ENCODE measurements at places on chromosomes 2 and 18.

- DNase-seq = no peak
Observed at GRCh38 chr18:79812052-79812451, 14.3 kb downstream of the KCNG2 start.

DNA sequence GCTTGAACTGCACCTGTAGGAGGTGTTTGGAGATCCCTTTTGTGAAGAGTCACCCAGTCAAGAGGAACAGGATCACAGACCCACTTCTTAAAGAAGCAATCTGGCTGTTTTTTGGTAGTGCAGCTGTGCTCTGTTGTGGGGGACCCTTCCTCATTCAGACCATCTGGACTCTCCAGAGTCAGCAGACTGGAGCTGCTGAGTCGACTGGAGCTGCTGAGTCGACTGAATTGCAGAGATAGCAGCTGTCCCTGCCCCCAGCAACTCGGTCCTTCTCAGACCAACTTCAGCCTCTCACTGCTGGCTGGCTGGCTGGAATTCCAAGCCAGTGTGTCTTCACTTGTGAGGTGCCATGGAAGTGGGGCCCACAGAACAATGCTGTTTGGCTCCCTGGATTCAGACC is 56.8 kb downstream of the GTF3C3 start:
- no peak for DNase-seq

DNA sequence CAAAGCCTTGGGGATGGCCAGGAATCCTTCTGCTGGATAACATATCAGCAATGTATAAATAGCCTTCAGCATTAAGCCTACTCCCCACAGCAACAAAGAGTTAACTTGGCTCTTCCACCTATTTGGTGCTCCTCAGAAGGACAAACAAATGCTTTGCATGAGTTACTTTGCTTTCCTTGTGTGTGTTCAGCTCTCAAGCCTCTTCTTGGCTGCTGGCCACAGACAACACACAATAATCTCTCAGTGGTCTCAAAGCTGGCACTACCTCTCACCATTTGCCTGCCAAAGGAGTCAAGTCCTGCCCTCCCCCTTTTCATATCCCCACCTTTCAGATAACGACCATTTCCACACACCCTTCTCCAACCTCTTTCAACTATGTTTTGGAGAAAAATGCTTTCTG is 17.5 kb downstream of the FTCDNL1 start:
- DNase-seq = no peak

DNA sequence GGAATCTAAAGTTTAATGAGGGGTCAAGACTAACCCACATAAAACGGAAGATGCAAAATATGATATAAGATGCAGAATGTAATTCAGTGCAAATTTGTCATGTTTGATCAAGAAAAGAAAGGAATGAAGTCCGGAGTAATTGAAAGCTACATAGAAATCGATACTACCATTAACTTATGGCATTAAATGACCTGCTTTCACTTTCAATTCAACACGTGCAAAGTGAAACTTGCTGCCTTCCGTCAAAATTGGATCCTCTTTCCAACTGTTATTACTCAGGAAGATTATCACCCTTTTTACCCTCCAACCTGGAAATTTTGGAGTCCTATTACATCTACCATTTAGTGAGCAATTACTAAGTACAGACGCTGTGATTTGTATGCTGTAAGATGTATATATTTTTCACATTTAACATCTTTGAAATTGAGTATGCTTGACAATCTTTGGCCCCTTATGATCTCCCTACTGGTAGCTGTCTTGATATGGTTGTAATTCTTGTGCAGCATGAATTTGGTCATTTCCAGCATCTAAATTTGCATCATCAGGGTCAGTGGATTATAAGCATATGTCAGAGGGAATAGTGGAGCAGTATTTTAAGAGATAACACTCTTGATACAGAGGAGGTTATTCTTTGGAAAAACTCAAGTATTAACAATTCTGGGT is 18.6 kb downstream of the UNC80 start:
- DNase-seq = no peak

DNA sequence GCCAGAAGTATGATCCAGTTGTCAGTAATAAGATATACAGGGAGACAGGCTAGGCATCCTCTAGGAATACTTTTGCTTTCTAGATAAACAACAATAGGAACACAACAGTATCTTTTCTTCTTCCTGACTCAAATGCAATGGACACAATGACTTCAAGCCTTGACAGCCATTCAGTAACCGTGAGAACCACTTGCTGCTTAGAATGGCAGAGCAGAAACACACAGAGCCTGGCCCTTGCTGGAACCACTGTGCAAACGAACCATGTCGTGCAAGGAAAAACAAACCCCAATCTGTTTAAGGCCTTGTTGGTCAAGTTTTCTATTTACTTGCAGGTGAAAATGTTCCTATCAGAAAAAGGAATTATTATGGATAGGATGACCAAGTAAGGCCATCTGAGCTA is 18.8 kb downstream of the TRIP12 start:
- no peak for DNase-seq

- DNase-seq = no peak
Observed at GRCh38 chr18:36535202-36535935, 237.9 kb downstream of the FHOD3 start.

- no peak for DNase-seq
Observed at GRCh38 chr2:10499275-10499907, 51.3 kb upstream of the ODC1 start.

GRCh38 chr2:38409156-38410102 is 32.4 kb upstream of the ATL2 start:
- DNase-seq = no peak

- no peak for DNase-seq
Observed at GRCh38 chr18:3984163-3984757, 470.8 kb downstream of the DLGAP1 start.

DNA sequence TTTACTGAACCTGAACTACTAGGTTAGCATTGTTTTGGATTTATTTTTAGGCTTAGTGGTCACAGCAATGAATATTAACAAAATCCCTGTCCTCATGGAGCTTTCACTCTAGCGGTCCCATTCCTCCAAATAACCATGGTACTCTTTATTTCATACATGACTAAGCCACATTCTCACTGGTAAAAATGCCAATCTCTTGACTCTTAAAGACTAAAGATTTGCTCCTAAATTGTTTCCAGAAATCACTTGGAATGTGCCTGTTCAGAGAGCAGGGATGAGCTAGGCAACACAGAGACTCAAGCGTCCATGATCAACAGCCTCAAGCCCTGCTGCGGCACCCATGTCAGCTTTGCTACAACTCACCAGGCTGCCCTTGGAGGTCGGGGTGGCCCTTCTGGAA is 13.5 kb downstream of the LMAN1 start:
- DNase-seq = no peak

- no peak for DNase-seq
Observed at GRCh38 chr2:25170888-25171287, 2.5 kb upstream of the POMC start.

DNA sequence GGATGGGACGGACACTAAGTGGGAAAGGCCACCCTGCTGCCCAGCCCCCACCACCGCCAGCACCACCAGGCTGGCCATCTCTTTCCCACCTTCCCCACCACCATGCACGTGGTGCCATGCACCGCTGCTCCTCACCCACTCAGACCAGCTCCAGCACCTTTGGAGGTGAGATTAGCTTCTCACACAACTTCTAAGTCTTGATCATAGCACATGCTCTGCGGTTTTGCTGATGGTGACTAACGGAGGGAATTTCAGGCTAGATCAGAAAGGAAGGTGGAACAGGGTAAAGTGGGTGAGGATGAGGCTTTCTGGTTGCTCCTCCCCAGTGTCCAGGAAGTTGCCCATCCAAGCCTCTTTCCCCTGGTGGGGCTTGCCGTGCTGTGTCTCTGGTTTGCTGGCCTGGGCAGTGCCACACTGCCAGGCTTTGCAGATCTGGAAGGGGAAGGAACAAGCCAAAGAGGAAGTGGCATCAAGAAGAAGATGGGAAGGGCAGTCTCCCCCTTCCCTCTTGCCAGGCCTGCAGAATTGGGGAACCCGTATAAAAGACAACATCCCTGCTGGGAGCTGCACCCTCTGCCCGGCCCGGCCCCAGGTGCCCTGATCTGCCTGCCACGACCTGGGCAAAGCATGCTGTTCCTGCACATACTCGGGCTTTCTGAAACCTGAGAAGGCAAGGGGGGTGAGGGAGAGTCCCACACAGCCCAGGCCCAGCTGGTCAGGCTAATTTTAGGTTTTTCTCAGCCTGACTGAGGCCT is 44.3 kb upstream of the CAB39 start:
- no peak for DNase-seq

- no peak for DNase-seq
Observed at GRCh38 chr2:54590216-54591120, 133.0 kb upstream of the EML6 start.

- no peak for DNase-seq
Observed at GRCh38 chr2:48069769-48070168, 163.5 kb upstream of the FBXO11 start.

DNA sequence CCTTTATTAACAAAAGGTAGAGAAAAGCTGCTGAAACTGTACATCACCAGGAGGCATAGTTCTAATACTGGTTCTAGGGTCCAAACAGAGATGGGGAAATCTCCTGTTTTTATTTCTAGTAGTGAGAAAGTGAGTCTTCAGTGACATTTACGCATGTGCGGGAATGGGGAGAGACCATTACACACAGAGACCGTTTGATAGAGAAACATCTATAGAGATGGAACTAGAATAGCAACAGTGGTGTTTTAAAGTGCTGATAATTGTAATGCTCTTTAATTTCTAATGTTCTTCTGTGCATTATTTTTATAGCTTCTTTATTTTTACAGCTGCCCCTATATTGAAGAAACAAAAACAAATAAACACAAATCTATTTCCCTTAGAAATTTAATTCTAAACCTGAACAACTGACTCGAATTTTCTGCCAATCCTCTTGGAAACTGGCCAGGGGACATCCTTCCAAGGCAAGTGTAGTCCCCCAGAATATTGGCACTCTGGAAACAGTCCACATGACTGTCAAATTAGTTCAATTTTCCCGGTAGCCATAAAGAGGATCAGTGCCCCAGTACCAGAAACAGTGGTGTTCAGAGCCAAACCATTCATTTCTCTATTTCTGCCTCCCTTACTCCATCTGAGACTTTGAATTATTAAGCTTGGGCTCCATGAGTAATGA is 260.9 kb downstream of the ICOS start:
- DNase-seq = no peak

- DNase-seq = no peak
Observed at GRCh38 chr2:23363268-23363667, 21.7 kb upstream of the KLHL29 start.

- no peak for DNase-seq
Observed at GRCh38 chr2:236434593-236434992, 135.0 kb upstream of the ACKR3 start.

- no peak for DNase-seq
Observed at GRCh38 chr2:236498369-236498768, 71.3 kb upstream of the ACKR3 start.

- no peak for DNase-seq
Observed at GRCh38 chr2:138335036-138335435, 166.5 kb upstream of the SPOPL start.

- DNase-seq = no peak
Observed at GRCh38 chr2:150462770-150463169, 24.7 kb downstream of the RND3 start.

- DNase-seq = no peak
Observed at GRCh38 chr2:145075454-145076062, 555.6 kb upstream of the ZEB2 start.

DNA sequence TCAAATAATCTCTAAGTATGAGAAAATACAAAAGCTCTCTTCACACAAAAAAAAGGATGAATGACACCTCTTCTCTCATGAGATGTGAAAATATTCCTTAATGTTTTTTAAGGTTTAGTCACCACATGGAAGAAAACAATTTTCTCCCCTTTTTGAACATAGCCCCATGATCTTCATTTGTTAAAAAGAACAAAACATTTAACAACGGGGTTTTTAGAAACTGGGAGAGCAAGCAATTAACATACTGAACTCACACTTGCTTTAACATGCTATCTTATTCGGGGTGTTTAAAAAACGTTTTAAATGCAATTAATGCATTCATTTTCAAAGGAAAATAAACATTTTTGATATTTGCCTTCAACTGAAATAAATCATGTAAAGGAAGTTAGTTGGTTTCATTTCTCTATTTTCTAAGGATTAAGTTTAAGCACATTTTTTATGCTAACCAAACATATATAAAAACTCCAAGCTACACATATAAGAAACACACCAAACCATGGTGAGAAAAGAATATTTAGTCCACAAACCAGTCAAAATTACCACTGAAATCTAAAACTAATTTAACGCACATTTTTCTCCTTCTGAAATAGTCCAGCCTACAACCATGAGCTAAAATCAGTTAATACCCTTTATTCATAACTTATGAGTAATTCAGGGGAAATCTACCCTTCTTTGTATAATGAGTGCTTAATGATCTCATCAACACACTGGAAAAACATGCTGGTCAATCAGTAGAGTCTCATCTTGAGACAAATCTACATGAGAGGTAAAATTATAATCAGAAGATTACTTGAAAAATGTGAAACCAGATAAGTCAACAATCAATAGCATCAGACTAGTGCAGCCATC is 8.2 kb downstream of the FBXO11 start:
- DNase-seq = no peak

DNA sequence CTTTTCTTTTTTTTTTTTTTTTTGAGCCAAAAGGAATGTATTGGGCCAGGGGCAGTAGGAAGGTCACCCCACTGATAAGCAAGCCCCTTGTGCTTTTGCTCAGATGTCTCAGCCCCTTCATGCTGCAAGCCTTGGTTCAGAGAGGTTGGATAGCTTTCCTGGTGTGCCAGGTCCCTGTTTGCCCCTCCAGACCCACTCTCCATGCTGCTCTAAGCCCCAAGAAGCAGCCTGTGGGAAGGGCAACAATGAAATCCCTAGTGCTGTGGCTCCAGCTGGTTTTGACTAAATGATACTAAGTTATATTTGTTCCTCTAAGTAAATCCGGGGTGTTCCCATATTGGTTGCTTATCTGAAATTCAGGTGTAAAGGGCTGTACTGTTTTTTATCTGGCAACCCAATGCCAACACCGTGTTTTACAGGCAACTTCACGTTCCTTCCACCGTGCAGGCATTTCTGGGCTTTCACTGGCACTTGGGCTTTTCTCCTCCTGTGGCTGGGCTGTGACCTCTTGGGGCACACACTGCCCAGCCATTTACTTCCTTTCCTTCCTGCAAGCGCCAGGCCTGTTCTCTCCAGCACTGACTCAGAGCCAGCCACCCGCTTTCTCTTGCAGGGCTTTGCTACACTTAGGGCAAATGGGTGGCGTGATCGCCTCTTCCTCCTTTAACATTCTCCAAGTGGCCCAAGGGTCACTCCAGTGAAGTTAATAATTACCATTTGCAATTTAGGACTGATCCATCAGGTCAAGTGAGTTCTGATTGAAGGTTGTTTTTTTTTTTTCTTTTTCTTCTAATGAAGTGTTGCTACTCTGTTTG is 21.6 kb downstream of the MERTK start:
- DNase-seq = no peak

GRCh38 chr18:13289481-13290205 is 71.1 kb downstream of the LDLRAD4 start:
- no peak for DNase-seq

Data from NCI-H1417 (cell line).